Esophagus squamous epithelium (tissue), 5 donors: ENCODE measurements at places on chromosomes 5 and 9.
A peak's percentile ranks its signal among the peaks of the same experiment; 100 is the strongest.

GRCh38 chr9:79621916-79622575, 50.3 kb downstream of the TLE4 start:
- no peak overlapping the region for H3K27ac ChIP-seq
- DNase-seq = no peak
- no peaks in the 10 kb centered on the region for H3K27me3 ChIP-seq
- no peaks in the 10 kb centered on the region for H3K36me3 ChIP-seq
- no peak overlapping the region for H3K4me3 ChIP-seq
- H3K4me1 ChIP-seq = peaks cover 27% of the 10 kb centered on the region

DNA sequence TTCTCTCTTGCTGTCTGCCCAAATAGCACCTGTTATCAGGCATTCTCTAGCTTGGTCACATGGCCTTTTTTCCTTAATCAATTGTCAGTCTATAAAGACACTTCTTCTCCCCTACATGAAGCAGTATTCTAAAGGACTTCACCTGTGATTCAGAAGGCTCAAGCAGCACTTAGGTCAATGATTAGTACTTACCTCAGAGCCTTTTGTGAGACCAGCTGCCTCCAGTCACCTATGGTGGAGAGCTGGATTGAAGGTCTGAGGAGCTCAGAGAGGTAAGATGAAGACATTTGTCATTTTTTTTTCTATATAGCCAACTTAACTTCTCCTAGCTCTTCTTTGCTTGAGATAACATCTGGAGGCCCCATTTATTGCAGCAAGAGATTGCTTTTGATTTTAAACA, 278.3 kb upstream of the PCSK5 start:
- no peaks in the 10 kb centered on the region for H3K4me1 ChIP-seq
- no peak overlapping the region for H3K4me3 ChIP-seq

GRCh38 chr5:118637947-118638670, 350.2 kb downstream of the DTWD2 start:
- no peaks in the 10 kb centered on the region for H3K4me1 ChIP-seq
- H3K27ac ChIP-seq = no peak overlapping the region
- no peaks in the 10 kb centered on the region for H3K36me3 ChIP-seq
- no peaks in the 10 kb centered on the region for H3K27me3 ChIP-seq
- H3K4me3 ChIP-seq = no peak overlapping the region

- H3K27me3 ChIP-seq = no peaks in the 10 kb centered on the region
- DNase-seq = no peak
- H3K4me1 ChIP-seq = peaks cover 4% of the 10 kb centered on the region
- H3K36me3 ChIP-seq = peaks cover 86% of the 10 kb centered on the region
These were observed 121.8 kb downstream of the DROSHA start for GRCh38 chr5:31410089-31410488.

DNA sequence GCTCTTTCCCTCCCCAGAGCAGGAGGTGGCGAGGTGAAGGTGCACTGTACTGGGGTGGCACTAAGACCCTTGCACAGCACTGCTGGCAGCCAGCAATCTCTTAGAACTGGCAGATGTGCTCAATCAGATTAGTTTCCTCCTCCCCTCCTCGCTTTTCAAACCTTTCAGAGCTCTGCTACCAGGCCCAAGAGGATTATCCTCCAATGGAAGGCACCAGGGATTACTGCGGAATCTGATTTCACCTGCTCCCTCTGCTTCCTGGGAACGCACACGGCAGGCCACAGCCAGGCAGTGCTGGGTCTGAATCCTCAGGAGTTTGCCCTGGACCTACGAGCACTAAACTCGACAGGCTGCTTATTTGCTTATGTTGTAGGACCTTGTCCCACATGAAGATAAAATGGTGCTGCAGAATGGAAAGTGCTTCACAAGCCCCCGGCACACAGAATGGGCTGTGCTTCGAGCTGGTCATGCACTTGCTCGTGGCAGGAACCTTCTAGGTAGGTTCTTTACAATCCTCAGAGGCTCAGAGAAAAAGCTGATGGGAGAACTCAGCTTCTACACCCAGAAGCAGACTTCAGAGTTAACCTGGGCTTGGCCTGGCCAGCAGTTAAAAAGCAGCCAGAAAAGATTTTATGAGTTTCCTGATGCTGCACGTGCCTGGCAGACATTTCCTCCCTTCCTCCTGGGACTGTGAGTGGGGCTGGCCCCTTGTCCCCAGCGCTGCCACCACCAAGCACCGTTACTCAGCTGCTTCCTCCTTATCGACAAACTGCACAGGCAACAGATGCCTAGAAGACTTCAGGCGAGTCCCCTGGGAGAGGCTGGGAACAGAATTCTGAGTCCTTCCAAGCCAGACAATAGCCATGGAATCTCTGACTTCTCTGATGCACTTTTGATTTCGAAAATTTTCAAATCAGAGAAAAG, 33.1 kb downstream of the FABP6 start:
- no peaks in the 10 kb centered on the region for H3K36me3 ChIP-seq
- no peak for DNase-seq
- no peaks in the 10 kb centered on the region for H3K4me1 ChIP-seq
- H3K4me3 ChIP-seq = no peak overlapping the region

DNA sequence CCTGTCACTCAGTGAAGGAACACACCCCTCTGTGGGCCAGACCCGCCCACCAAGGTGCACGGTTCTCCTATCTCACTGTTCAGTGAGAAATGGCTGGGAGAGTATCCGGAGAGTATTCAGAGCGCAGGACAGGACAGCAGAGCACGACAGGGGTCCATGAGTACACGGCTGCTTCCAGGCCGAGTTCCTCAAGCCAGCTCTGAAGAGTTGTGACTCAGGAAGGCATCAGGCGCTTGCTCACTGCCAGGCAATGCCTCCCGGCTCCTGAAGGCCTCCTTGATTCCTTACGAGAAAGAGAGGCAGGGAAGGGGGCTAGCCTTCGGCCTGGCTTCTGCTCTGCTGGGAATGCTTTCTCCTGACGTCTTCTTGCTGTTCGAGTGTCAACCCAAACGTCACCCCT, 132.1 kb upstream of the PPP1R26 start:
- no peak for DNase-seq
- no peaks in the 10 kb centered on the region for H3K4me1 ChIP-seq
- no peak overlapping the region for H3K27ac ChIP-seq
- no peak overlapping the region for H3K4me3 ChIP-seq
- H3K36me3 ChIP-seq = no peaks in the 10 kb centered on the region

DNA sequence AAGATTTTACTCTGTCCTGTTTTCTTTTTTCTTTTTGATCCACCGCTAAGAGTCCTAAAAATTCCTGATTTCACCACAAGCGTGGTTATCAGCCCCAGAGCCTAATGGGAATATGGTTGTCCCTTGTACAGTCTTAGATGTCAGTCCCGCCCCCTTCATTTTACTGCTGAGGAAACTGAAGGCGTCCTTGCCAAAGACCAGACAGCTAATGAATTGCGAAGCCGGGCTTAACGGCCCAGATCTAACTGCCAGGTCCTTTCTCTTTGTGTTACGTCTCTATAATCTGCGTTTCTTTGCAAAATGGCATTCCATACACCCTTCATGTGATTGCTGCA, 497 bp downstream of the NSA2 start:
- no peaks in the 10 kb centered on the region for H3K27me3 ChIP-seq
- H3K36me3 ChIP-seq = no peaks in the 10 kb centered on the region
- H3K27ac ChIP-seq = peak overlapping the region; percentile 81
- H3K4me3 ChIP-seq = peak overlapping the region; percentile 80
- no peak for DNase-seq

- peaks cover 12% of the 10 kb centered on the region for H3K27me3 ChIP-seq
- H3K4me1 ChIP-seq = peaks cover 5% of the 10 kb centered on the region
- H3K27ac ChIP-seq = no peak overlapping the region
- H3K36me3 ChIP-seq = no peaks in the 10 kb centered on the region
These were observed 4.4 kb upstream of the FGD3 start for GRCh38 chr9:92942688-92943616.

DNA sequence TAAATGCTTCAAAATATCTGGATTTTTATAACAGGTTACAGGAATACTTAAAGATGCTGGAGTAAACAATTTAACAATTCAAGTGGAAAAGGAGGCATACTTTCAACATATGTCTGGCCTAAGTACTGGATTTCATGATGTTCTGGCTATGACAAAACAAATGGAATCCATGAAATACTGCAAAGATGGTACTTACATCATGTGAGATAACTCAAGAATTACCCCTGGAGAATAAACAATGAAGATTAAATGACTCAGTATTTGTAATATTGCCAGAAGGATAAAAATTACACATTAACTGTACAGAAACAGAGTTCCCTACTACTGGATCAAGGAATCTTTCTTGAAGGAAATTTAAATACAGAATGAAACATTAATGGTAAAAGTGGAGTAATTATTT, 35.6 kb downstream of the SLC30A5 start:
- H3K4me3 ChIP-seq = no peak overlapping the region
- peaks cover 9% of the 10 kb centered on the region for H3K36me3 ChIP-seq
- no peaks in the 10 kb centered on the region for H3K27me3 ChIP-seq
- no peaks in the 10 kb centered on the region for H3K4me1 ChIP-seq

GRCh38 chr5:83726912-83727311, 6.3 kb upstream of the HAPLN1 start:
- peaks cover 8% of the 10 kb centered on the region for H3K4me1 ChIP-seq
- H3K27me3 ChIP-seq = no peaks in the 10 kb centered on the region
- H3K36me3 ChIP-seq = no peaks in the 10 kb centered on the region
- DNase-seq = no peak
